ENCODE measurements at places on chromosomes 11 and 22.

DNA sequence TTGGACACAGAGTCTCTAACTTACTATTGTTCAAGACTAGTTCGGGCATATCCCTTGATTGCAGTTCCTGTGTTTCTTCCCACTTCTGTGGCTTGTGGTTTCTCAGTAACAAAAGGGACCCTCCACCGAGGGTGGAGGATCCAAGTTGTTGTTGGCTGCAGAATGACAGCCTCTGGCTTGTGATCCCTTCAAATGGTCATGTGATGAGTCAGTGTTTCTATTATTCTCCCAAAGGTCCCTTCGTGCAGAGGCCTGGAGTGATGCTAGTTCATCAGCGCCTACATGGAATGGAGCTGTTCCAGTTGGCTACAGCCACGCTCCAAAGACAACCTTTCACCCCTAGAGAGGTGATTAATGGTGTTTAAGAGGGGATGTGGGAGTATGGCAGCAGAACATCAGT lies 2.6 kb upstream of the VWCE start:
- no peak for DNase-seq

GRCh38 chr11:31871310-31872075 lies 60.4 kb upstream of the PAX6 start:
- no peak for DNase-seq

GRCh38 chr22:47408409-47408808 lies 646.0 kb downstream of the TBC1D22A start:
- DNase-seq, result no peak

DNA sequence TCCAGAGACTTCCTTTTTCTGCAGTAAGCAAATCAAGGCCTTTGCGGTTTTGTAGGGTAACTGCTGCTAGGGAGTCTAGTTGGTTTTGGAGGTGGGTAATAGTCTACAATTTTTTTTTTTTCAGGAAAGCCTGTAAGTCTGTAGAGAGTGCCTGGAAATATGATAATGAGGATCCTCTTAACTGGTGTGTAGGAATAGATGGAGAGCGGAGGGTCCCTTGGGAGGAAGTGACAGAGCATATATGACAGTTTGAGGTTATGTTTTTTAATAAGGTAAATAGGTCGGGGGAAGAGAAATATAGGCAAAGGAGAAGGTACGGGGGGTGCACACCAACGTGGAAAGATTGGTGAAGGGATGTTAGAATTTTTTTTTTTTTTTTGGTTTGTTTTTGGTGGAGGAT lies 25.9 kb downstream of the ZNF195 start:
- DNase-seq, result no peak

DNA sequence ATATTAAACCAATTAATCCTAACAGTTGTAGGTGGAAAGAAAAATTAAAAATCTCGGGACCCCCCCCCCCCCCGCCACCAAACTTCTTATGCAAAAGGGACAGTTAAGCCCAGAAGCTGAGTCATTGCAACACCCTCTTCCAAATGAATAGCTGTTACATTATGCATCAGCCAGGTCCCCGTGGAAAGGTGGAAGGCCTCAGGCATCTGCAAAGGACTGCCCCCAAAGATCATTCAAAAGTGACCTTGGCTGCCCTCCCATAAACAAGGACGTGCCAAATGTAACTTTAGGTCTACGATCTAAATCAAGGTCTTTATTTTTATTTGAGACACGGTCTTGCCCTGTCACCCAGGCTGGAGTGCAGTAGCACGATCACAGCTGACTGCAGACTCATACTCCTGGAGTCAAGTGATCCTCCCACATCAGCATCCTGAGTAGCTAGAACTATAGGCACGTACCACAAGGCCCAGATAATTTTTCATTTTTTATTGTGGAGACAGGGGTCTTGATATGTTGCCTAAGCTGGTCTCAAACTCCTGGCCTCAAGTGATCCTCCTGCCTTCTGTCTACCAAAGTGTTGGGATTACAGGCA lies 22.8 kb downstream of the SYN3 start:
- DNase-seq, result no peak

- DNase-seq, result no peak
Measured at GRCh38 chr11:125275905-125276618, 111.5 kb downstream of the PKNOX2 start.

- no peak for DNase-seq
Measured at GRCh38 chr11:26350002-26350401, 18.1 kb downstream of the ANO3 start.

GRCh38 chr11:36840378-36840777 lies 242.3 kb upstream of the RAG2 start:
- DNase-seq, result no peak

DNA sequence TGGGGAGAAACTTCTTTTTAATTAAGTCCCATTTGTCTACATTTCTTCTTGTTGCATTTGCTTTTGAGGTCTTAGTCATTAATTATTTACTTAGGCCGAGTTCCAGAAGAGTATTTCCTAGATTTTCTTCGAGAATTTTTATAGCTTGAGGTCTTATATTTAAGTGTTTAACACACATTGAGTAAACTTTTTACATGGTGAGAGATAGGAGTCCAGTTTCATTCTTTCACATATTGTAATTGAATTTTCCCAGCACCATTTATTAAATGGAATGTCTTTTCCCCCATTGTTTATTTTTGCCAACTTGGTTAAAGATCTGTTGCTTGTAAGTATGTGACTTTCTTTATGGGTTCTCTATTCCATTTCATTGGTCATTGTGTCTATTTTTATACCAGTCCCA lies 1344.0 kb upstream of the RAG2 start:
- no peak for DNase-seq

GRCh38 chr22:37008365-37008764 lies 10.9 kb downstream of the TST start:
- DNase-seq, result no peak

GRCh38 chr11:94854770-94855633 lies 86.8 kb downstream of the AMOTL1 start:
- DNase-seq, result no peak

Measured in D721Med (cell line).